Stimulated activated CD8-positive, alpha-beta memory T cell treated with anti-CD3 and anti-CD28 coated beads, Interleukin-4, amount 100 ng/mL, for 1 hour (primary cell): ENCODE measurements at places on chromosomes 6 and 20.

DNA sequence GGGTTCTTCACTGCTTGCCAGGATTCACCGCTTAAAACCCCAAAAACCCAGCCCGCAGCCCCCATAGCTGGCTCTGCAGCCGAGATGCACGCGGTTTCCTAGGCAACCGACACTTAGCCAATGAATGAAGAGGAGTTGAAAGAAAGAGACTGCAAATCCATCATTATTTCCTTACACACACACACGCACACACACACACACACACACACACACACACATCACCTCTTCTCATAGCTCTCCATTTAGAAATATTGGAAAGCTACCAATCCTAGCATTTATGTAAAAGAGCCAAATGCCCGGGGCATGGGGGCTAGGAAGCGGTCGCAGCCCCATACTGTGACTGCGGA is 3.4 kb upstream of the TUBB2B start:
- DNase-seq, result no peak

DNA sequence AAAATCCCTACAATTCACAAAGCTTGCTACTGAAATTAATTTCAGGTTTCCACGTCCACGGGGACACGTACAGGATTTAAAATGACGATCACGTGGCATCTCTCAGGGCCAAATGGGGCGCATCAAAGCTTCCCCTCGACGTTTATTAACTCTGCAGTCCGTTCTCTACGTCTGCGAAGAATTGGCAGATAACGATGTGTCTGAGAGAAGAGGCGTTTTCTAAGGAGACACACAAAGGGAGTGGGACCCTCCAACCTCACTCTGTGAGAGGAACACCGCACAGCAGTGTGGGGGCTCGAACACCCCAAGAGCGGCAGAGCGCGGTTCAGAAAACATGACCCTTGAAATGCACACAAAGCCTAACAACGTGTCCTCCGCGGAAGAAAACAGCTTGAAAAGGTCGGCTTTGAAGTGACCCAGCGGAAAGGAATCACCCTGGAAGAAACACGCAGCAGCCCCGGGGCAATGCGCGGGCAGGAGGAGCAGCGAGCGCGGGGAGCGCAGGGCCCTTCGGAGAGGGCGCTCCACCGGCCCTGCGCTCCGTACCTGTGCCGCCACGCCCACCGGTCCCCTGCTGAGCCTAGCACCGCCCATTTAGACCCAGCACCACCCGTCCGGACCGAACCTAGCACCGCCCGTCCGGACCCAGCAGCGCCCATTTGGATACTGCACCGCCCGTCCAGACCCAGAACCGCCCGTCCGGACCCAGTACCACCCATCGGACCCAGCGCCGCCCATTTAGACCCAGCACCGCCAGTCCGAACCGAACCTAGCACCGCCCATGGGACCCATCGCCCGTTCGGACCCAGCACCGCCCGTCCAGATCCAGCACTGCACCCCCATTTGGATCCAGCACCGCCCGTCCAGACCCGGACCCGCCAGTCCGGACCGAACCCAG is 1.1 kb upstream of the AFDN start:
- DNase-seq, result no peak

GRCh38 chr6:50791900-50792508 is 26.7 kb upstream of the TFAP2B start:
- no peak for DNase-seq

DNA sequence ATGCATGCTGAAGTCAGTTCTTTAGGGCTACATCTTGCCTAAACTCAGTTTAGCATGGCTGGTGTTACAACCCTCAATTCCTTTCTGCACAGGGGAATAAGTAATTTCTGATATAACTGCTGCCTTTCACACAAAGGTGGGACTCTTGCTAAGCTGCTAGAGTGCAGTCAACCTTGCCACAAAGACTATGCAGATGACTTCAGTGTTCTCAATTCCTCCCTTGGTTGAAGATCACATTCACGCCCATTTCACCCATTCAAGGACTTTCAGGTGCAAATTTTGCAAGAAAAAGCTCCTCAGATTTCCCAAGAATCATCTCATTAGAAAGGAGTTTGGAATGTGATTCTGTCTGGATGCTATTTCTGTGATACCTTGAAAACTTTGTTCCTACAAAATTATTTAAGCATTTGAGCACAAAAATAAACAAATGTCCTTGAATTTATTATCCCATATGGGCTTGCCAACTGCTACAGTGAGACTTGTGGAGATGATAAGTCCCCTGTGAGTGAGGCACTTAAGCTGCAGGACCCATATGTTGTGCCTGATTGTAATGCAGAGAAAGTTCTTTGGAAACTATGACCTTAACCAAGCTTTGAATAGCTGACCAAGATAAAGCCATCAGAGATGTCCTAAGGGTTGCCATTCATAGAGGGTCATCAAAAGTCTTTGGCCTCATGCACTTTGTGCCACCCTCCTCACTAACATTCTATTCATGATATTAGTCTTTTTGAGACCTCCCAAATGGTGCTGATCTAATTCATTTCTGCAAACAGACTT is 111.8 kb downstream of the PLCB4 start:
- DNase-seq, result no peak
